Hypothalamus (tissue), 51 donors: ENCODE measurements at places on chromosomes 12 and 14.
A peak's percentile ranks its signal among the peaks of the same experiment; 100 is the strongest.

DNA sequence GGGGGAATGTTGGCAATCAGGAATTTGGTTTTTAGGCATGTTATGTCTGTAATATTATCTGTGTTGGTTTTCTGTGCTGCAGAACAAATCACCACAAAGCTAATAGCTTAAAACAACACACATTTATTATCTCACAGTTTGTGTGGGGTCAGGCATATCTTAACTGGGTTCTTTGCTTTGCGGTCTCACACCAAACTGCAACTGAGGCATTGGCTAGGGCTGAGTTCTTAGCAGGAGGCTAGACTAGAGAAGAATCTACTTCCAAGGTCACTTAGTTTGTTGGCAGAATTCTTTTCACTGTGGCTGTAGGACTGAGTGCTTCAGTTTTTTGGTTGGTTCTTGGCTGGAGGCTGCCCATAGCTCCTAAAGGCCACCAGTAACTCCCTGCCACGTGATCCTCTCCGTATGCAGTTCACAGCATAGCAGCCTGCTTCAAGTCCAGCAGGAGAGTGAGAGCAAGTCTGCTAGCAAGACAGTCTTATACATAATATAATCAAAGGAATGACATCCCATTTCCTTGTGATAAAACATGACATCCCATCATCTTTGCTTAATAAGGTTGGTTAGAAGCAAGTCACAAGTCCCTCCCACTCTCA lies 21.6 kb downstream of the ATF1 start:
- no peak for DNase-seq

- peak; percentile 24 for DNase-seq
Measured at GRCh38 chr14:24310646-24311604, at the start of gene LTB4R. Gene LTB4R (plus strand): TSS chr14:24311502. CDS start chr14:24315652, 4,150 bp downstream.

DNA sequence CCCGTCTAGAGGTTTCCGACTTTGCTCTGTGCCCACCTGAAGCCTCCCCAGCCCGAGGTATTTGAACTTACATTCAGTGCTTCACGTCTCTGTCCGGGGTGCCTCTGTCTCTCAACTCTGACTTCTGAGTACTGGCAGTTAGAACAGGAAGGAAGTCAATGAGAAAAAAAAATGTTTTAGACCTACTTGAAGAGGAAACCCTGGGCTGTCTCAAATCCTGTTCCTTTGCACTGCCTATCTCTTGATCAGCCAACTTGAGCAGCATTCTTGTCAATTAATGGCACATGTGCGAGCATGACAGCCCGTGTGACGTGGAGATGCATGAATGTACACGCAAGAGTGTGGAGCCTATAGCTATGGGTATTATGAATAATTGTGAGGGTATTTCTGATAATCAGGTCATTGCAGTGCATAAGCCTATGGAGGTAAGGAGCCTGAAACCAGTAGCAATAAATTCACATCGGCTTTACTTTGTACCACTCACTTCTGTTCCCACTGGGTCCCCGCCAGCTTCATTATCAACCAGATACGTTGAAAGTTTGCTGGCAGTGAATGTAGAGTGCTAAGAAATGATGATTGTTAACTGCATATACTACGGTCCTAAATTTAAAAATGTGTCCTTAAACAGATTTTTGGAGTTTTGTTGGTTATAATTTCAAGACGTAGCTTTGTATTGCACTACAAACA lies at the start of gene ARHGDIB:
Gene ARHGDIB, minus strand, starts transcription at position 136 of the 687 bp plus-strand sequence. CDS start 10,889 bp downstream, outside the sequence.
- DNase-seq = no peak

DNA sequence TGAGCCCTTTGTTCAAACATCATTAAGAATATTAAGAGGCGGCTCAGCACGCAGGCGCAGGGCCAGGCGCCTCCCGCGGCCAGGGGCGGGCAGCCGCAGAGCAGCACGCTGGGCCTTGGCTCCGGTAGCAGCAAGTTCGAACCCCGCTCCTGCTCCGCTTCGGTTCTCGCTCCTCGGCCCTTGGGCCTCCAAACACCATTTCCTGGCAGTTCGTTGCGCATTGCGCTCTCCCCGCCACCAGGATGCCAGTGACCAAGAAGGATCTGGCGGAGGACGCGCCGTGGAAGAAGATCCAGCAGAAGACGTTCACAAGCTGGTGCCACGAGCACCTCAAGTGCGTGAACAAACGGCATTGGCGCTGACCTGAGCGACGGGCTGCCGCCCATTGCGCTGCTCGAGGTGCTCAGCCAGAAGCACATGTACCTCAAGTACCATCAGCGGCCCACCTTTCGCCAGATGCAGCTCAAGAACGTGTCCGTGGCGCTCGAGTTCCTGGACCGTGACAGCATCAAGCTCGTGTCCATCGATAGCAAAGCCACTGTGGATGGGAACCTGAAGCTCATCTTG lies 6.9 kb upstream of the ACVRL1 start:
- DNase-seq = no peak

DNA sequence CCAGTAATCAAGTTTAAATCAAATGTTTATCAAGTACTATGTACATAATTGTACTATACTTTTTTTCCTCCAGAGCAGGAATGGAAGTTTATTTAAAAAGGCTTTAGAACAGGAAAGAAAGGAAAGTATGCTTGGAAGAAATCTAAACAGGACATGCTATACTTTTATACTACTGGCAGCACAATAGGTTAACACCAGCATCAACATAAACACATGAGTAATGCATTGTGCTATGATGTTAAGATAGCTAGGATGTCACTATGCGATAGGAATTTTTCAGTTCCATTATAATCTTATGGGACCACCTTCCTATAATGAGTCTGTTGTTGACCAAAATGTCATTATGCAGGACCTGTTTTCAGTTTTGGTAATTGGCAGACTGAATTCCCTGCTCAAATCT lies 41.5 kb upstream of the ANKS1B start:
- no peak for DNase-seq

DNA sequence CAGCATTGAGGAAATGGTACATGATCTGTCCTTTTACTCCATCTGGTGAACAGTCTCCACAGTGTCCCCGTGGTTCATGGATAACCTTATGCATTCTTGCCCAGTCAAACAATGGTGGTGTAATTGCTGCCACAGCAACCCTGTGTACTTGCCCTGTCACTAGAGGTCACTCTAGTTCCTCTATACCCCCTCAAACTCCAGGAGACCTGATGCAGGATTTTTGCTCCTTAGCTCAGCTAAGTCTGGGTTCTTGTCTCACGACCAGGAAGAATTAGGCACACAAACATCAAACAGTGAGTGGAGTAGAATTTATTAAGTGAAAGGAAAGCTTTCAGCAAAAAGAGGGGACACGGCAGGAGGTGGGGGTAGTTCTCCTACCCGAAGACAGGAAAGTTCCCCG lies 24.7 kb upstream of the EEA1 start:
- no peak for DNase-seq

GRCh38 chr14:95603415-95603814 lies 68.6 kb downstream of the GLRX5 start:
- no peak for DNase-seq

GRCh38 chr12:113236539-113237399 lies 15.5 kb downstream of the TPCN1 start:
- no peak for DNase-seq

DNA sequence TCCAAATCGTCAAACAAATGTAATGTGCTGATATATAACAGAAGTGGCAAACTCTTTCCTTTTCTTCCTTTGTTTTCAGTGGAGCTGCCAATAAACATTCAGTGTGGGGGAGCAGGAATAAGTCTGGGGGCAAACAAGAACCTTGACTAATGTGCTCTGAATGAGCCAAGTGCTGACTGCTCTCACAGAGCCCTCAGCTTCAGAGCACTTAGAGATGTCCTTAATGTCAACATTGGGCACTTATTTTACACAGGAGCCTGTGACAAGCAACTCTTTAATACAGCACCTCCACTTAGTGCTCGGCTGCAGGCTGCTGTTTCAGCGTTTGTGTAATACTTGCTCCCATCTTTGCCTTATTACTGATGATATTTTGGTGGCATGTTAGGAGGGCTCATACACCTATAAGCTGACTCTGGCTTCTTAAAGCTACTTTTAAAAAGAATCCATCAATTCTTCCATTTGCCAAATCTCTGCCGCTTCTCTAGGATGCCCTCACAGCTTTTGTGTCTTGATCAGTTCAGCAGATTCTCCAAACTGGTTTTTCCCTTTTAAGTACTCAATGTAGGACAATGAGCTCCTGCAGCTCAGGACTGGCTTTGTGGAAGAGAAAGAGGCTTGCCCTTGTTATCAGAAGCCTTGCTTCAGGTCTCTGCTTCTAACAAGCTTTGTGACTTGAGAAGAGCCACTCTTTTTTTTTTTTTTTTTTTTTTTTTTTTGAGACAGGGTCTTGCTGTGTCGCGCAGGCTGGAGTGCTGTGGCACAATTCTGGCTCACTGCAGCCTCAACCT lies 206.6 kb downstream of the MON2 start:
- no peak for DNase-seq

GRCh38 chr12:31005944-31006361 lies 67.7 kb upstream of the DDX11 start:
- no peak for DNase-seq

GRCh38 chr12:98743362-98743953 lies 98.4 kb downstream of the APAF1 start:
- no peak for DNase-seq

GRCh38 chr12:119288576-119288975 lies 46.0 kb upstream of the CCDC60 start:
- DNase-seq = no peak
